ENCODE measurements at places on chromosomes 7 and 10.

- no peak for DNase-seq
Measured at GRCh38 chr10:102159051-102159597, 6.9 kb downstream of the NOLC1 start.

GRCh38 chr7:24763303-24763901 is 6.1 kb upstream of the GSDME start:
- no peak for DNase-seq

- DNase-seq = no peak
Measured at GRCh38 chr7:130903358-130903974, 169.5 kb upstream of the KLF14 start.

DNA sequence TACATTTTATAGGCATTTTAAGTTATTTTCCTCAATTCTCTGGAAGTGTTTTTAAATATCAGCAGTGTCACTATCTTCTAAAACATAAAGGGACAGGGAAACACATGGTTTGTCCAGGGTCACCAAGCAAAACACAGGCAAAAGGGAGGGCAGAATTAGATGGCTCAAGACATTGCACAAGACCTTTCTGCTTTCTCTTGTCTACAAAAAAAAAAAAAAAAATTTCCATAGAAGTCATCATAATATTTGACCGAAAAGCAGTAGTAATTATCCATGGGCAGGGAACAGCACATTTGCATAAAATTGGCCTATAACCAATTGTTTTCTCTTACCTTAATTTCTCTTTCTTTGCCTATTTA is 703.1 kb upstream of the FZD8 start:
- DNase-seq = no peak

- DNase-seq = no peak
Measured at GRCh38 chr10:127151981-127152699, 44.3 kb downstream of the INSYN2A start.

GRCh38 chr10:36621346-36621745 is 504.1 kb upstream of the ANKRD30A start:
- no peak for DNase-seq

DNA sequence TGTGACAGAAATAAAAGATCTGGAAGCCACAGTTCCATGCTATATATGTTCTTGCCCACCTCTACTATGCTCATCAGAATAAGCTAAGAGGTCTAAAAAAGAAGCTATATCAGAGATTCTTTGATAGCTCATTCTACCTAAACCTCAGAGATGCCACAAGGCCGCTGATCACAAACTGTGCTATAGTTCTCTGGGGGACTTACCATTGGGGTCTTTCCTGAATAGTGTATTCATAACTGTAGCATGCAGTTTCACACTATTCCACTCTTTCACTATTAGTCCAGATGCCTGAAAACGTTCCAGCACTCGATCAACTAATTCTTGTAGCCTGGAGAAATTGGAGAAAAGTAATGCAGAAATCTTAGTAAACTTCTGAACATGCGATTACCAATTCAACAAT is 44.5 kb upstream of the SPOCK2 start:
- no peak for DNase-seq

GRCh38 chr7:158383665-158384064 is 204.0 kb downstream of the PTPRN2 start:
- no peak for DNase-seq

DNA sequence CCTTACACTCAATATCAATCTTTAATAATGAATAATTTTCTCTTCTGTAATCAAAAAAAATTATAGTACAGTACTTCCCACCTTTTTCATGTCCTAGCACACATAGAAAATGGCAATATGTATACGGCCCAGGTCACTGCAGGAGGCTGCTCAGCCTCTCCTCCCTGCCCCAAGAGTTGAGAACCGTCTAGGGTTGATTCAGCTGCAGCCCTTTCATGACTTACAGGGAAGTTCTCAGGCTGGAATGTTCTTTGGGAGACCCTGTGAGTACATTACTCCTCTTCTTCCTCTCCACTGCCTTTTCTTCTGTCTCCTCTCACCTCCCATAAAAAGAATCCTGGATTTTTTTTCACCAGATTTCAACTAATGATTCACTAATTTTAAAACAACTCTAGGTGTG is 180.0 kb downstream of the HDAC9 start:
- no peak for DNase-seq

DNA sequence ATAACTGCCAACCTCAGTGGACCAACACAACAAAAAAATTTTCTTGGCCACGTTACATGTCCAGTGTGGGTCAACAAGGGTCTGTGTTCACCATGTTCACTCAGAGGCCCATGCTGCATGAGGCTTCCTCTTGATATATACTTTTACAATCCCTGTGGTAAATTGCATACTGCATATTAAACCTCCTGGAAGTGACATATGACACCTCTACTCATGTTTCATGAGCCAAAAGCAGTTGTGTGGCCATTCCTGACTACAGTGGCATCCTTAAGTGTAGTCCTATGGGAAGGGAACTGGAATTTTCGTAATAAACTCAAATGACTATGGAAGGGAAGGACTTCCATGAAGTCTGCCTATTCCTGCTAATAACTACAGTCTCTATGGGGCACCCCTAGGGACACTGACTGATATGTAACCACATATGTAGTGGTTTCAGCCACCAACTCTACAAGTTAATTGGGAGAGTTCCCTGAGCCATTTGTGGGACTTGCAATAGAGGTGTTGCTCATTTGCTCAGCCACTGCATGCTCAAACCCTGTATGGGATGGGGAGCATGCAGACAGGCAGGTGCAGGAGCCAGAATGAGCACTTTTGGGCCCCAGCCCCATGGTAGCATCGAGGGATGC is 9.7 kb downstream of the DYNC1I1 start:
- DNase-seq = no peak

DNA sequence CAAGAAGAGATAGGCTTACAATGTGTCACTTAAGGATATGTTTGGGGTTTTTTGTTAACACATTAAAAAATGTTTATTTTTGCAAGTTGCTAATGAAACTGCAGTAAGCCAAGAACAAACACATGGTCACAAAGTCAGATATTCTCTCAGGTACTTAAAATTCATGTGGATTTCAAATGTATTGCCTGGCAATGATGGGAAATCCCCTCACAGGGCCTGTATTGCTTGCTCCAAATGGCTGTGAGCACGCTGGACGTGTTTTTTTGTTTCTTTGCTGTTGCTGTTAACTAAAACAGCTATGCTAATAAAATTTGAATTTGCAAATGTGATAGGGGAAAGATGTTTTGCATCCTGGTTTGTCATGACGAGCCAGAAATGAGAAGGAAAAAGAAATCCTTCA is 3.8 kb upstream of the CELF2 start:
- DNase-seq = no peak

DNA sequence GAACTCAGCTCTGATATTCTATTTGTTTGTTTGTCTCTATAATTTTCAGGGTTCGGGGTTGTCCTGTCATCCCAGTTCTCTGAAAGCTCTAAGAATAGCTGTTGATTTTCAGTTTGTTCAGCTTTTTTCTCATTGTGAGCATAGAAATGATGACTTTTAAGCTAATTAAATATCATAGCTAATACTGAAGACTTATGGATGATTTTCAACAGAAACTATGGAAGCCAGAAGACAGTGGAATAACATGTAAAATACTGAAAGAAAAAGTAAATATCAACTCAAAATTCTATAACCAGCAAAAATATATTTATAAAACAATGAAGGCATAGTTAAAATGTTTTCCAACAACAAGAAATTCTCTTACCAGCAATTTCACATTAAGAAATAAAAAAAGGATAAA is 96.4 kb upstream of the ETV1 start:
- DNase-seq = no peak

GRCh38 chr10:120428754-120429153 is 28.3 kb upstream of the PLPP4 start:
- DNase-seq = no peak

DNA sequence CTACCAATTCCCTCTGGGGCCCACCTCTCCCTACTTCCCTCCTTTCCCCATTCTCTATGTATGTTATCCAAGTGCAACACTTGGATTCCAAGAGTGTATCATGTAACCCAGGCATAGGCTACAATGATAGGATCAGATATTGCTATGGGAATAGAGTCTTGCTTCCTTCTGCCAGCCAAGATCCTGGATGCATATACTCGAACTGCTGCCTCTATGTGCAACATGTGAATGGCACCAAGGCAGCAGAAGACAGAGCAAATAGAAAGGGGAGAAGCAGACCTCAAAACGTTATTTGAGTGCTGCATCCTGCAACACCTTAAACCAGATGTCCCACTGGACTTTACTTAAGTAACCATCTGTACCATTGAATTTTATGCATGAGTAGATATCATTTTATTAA is 3.5 kb upstream of the XPNPEP1 start:
- no peak for DNase-seq

DNA sequence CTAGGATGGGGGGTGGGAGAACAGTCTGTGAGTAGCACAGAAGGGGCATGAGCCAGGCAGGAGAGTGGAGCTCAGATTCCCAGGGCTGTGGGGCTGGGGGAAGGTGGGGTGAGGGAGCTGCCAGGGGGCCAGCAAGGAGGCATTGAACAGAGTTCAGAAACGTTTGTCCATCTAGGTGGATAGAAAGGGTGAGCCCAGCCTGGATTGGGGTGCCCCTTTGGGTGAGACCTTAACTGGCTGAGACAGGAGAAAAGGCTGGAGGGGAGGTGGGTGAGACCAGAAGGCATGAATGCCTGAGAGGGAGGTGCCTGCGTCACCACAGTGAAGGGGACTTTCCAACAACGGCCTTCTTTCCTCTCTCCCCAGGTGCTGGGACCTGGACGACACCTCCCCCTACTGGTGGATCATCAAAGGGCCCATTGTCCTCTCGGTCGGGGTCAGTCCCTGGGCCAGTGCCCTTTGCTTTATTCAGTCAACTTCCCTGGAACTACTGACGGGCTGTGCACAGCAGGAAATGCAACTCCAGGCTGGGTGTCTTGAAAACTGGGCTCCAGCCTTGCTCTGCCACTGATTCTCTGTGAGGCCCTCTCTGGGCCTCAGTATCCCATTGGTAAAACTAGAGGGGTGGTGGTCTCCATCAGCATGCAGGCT is 11.0 kb downstream of the GHRHR start:
- no peak for DNase-seq

GRCh38 chr7:137870684-137871083 is 23.9 kb upstream of the DGKI start:
- DNase-seq = no peak

DNA sequence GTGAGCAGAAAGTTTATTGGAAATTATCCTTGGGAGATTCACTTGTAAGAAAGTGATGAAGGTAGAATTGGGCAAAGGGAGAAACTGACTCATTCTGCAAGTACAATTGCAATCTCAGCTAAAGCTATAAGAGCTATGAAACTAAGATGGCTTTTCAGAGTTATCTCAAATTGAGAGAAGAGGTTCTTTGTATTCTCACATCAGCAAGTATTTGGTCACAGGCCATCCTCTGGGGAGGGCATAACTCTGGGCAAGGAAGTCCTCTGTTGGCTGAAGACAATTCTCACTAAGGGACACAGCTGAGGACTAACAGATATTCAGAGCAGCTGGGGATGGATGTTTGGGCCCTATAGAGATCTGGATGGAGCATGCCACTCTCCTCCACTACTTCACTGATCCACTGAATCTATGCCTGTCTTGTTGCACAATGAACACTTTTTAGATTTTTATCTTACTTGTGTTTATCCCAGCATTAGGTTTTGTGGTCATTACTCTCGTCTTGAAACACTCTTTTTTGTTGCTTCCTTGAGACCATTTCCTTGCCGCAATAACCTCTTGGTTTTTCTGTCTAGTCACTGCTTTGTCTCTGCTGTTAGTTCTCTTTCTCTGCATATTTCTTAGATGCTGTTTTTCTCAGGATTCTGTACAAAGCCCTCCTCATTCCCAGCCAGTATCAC is 115.1 kb downstream of the GNAI1 start:
- no peak for DNase-seq

- no peak for DNase-seq
Measured at GRCh38 chr10:78950656-78951587, 117.8 kb upstream of the ZMIZ1 start.

DNA sequence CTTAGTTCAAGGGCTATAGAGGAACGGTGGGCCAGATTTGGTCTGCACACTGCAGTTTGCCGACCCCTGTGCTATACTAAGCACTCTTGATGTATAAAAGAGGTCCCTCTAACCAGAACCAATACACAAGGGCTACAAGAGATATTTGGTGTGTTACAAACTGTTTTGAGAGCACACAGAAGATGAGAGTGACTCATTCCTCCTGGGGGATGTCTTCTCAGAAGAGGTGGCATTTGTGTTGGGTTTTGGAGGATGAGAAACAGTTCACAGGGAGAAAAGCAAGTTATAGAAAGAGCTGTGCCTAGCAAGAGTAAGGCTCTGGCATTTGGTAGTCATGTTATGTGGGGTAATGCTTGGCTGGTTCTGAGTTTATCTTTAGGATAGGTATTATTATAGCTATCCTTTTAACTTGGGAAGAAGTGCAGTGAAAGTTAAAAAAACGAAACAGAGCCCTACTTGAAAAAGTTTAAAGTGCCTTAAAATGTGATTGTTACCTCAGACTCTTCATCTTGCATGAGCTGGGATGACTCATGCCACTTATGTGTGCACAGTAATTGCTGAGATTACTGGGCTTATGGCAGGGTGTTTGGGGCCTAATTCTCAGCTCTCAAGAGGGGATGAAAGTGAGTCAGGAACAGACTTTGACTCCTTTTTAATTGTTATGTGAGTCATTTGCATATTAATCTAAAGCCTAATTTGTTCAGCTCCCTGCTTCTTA is 160.4 kb downstream of the KIF20B start:
- no peak for DNase-seq

GRCh38 chr10:85284778-85285770 is 956.7 kb downstream of the CCSER2 start:
- no peak for DNase-seq

GRCh38 chr7:101629171-101629570 is at the start of gene MYL10:
TSS of gene MYL10 (minus strand) at chr7:101629296. CDS start at chr7:101629118, 178 bp downstream.
- DNase-seq = no peak

DNA sequence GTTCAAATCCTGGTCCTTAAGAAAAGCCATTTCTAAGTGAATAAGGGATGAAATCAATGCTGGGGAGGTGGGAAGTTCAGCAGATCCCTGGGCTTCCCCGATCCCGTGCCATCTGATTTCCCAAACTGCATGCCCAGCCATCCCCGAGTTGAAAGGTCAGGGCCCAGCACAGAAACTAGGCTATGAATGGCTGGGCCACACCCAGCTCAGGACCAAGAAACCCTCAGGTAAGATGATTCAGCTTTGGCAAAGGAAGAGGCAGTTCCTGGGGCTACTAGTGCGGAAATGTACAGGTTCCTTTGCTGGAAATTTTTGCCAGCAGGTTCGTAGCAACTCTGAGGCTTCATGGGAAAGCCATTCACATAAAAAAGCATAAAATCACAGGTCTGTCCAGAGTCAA is 182.7 kb downstream of the FAM107B start:
- no peak for DNase-seq

DNA sequence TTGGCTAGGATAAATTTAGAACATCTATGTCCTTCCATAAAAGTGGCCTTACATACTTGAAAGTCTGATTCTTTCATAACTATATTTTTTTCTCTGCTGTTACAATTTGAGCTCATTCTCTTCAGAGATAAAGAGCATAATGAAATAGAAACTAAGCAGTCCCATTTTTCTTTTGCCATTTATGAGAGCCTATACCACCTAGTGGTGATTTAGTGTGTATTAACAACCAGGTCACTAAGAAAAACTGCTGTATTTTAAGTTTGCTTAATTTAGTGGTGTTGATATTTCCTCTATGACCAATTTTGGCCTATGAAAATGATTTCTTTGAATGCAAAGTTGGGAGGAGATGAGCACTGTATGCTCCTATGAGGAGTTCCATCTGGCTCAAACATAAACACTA is 88.7 kb upstream of the ZWINT start:
- DNase-seq = no peak

GRCh38 chr7:18659746-18660145 is 164.2 kb downstream of the HDAC9 start:
- DNase-seq = no peak

- DNase-seq = no peak
Measured at GRCh38 chr7:134945691-134946090, 40.6 kb upstream of the AGBL3 start.

All from stimulated activated CD4-positive, alpha-beta T cell treated with anti-CD3 and anti-CD28 coated beads, Interleukin-1b, Interleukin-23, amount 100 ng/mL, for 1 hour (primary cell).